A549 treated with ZK216348 at 1 μM for 4 hours (cell line): ENCODE measurements at places on chromosomes 3 and 15. TPM values are rescaled to one million over a fixed set of nuclear protein-coding genes. Genes with fewer than 3 reads are reported as not detected.

The PLCH1 gene
- total RNA-seq = 0.83 to 1.2 TPM (median 1.0 TPM) in 5 replicates

The MELTF gene
- 33.5 to 75.3 TPM (median 61.7 TPM) in 5 replicates for total RNA-seq

The IMPDH2 gene
- 145 to 163 TPM (median 162 TPM) in 5 replicates for total RNA-seq

The GOLGA6D gene
- 0.07 TPM in 1 of 5 replicates, not detected in the others for total RNA-seq
